ENCODE measurements at places on chromosomes 11 and 22.

- DNase-seq, result no peak
These were observed 16.6 kb upstream of the GNB1L start for GRCh38 chr22:19871023-19871844.

DNA sequence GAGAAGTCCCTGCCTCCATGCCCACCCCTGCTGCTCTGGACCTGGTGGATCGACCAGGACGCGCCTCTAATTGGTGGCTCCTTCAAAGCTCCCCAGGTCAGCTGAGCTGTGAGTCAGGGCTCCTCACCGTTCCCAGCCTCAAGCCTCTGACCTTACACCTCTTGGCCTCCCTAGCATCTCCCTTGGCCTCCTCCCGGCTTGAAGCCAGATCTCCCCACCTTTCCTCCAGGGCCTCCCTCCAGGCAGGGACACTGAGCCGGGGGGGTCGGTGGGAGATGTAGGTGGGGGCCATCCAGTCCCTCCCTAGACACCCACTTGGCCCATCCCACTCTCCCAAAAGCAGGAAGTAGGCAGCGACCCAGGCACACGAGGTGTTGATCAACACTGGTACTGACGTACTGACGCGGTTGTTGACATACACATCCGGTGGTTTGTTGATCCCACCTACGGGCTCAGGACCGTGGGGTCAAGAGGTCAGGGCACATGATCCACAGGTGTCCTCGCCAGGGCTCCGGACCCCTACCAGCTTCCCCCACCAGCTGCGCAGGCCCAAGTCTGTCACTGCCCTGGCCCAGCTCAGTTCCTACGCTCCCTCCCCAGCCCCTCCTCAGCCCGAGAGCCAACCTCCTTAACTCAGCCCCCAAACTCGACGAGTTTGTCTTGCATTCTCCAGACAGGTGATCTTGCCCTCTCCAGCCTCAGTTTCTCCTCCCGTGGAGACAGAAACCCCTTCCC is 802 bp downstream of the ATG2A start:
- no peak for DNase-seq

- DNase-seq, result no peak
These were observed 249.4 kb downstream of the MN1 start for GRCh38 chr22:27552176-27552575.

GRCh38 chr11:134278356-134278755 is 2.2 kb downstream of the GLB1L3 start:
- no peak for DNase-seq

GRCh38 chr22:25235547-25236290 is 16.3 kb downstream of the CRYBB2 start:
- DNase-seq, result peak; percentile 33

DNA sequence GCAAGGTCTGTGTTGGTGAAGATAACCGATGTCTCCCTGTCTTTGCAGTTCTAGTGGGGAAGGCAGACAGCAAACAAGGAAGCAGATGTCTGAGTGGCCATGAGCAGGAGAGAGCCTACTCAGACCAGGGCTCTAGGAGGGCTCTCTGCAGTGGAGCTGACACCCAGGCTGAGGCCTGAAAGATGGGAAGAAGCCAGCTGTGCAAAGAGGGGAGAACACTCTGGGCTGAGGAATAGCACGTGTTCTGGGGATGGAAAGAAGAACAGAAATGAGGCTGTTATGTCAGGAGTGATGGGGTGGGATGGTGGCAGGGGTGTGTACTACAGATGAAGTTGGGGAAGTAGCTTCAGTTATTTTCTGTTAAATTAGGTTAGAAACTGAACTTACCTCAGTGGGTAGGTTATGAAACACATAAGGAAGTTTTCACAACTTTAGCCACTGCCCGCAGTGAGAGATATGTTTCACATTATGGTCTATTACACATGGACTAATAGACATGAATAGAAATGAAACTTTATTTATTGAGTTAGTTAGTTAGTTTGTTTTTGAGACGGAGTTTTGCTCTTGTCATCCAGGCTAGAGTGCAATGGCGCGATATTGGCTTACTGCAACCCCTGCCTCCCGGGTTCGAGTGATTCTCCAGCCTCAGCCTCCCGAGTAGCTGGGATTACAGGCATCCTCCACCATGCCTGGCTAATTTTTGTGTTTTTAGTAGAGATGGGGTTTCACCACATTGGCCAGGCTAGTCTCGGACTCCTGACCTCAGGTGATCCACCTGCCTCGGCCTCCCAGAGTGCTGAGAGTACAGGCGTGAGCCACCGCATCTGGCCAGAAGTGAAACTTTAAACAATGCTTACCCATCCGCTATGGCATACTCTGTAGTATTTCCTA is 7.8 kb downstream of the DCPS start:
- DNase-seq, result no peak

DNA sequence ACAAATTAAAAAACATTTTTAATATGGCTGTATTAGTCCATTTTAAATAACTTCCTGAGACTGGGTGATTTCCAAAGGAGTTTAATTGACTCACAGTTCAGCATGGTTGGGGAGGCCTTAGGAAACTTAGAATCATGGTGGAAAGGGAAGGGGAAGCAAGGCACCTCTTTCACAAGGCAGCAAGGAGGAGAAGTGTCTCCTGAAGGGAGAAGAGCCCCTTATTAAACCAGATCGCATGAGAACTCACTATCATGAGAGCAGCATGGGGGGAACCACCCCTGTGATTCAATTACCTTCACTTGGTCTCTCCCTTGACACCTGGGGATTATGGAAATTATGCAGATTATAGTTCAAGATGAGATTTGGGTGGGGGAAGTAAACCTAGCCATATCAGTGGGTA is 488.6 kb downstream of the ETS1 start:
- no peak for DNase-seq

DNA sequence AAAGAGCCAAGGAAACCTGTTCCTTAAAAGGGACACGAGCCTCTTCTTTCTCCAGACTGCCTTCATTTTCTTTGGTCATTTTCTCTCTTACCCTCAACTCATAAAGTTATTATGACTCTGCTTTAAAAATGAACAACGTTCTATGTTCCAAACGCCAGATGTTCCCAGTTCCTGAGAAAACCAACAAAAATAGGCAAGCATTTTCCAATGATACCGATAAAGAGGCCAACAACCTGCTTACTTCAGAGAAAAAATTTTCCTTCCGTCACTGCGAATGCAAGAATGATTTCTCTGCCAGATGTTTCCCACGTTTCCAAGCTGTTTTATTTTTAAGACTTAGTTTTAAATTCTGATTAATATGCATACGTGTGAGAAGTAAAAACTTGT is 315 bp upstream of the TRPC6 start:
- DNase-seq, result no peak

DNA sequence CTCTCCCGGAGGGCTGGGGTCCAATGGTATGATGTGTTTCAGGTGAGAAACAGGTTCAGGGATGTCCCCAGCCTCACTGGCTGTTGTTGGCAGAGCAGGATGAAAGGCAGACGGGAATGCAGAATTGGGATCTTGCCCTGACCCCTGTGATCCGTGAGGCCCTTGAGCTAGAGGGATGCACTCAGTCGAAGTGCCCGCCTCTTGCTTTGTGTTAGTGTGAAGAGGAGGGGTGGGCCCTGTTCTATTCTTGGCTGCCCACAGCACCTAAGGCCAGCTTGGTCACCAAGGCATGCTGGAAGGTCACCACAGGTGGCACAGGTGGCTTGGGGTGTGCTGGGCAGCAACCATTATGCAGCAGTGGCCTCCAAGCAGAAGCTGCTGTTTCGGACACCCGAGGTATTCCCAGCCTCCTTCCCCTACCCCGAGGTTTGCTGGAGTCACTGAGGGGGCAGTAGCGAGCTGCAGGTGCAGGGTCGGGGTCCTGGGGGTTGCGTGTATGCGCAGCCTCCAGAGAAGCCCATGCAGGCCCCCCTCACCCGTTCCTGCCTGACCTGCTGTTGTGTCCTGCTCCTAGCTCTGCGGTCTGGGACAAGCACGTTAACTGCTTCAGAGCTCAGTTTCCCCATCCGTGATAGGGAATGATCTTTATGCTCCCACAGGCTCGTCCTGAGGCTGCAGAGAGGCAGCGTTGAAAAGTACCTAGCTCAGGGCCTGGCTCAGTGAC is 13.0 kb downstream of the LRP5 start:
- no peak for DNase-seq

GRCh38 chr11:41040474-41040873 is 419.0 kb downstream of the LRRC4C start:
- DNase-seq, result no peak

GRCh38 chr11:71181566-71181965 is 70.8 kb downstream of the SHANK2 start:
- DNase-seq, result no peak

- DNase-seq, result no peak
These were observed at the start of gene APOL3 for GRCh38 chr22:36160499-36160942. Gene APOL3, minus strand, starts transcription at chr22:36160755. Its CDS starts 11,700 bp downstream, at chr22:36149055.

DNA sequence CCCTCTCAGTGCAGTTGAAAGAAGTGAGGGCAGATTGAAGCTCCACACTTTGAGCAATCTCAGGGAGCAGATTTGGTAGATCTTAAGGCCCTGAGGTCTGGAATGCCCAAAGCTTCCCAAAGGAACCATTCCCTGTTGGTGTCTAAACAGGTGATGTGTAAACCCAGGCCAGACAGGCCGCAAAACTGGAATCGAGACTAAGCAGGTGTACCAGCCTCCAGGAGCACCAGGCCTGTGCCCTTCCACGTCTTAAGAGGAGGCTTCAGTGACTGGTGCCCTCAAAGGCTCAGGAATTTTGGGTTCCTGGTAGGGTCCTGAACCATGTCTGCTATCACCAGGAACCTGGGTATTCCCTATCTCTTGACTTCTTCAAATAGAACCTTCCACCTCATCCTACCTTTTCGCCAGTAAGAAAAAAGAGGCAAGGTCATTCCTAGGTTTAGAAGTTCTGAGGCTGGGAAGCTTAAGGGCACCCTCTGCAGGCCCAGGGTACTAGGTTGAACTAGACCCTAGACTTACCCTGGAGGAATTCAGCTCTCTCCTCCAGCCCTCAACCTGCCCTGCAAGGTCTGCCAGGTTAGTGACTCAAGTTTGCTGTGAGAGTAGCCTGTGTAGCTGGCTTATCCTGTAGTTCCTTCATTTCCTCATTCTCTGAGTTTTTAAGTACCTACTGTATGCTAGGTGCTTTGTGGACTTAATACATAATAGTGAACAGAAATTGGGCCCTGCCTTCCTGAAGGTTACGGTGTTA is 100.0 kb upstream of the NNMT start:
- DNase-seq, result no peak

DNA sequence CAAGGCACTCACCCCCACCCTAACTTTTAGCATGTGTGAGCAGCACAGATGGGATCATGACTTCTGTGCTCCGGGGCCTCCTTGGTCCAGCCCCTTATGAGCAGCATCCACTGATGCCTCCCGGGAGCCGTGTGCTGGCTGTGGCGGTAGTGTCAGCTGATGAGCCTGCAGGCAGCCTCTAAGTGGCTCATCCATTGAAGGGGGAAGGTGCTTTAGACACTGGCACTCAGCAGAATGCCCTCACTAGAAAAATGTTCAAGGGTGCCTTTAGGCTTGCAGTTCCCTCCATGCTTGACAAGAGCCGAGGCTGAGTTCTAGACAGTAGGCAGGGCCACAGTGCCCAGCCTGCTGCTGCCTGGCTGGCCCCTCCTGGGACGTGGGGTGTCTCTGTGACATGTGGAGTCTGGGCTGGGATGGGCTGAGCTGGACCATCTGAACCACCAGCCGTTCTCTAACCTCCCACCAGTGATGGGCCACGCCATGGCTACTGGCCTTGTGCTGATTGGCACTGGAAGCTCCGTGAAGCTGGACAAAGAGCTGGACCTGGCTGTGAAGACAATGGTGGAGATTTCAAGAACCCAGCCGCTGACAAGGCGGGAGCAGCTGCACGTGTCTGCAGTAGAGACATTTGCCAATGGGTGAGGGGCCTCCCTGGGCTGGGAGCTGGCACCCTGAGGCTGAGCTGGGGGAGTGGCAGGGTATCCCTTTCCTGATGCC is 5.8 kb downstream of the TTC38 start:
- DNase-seq, result no peak

DNA sequence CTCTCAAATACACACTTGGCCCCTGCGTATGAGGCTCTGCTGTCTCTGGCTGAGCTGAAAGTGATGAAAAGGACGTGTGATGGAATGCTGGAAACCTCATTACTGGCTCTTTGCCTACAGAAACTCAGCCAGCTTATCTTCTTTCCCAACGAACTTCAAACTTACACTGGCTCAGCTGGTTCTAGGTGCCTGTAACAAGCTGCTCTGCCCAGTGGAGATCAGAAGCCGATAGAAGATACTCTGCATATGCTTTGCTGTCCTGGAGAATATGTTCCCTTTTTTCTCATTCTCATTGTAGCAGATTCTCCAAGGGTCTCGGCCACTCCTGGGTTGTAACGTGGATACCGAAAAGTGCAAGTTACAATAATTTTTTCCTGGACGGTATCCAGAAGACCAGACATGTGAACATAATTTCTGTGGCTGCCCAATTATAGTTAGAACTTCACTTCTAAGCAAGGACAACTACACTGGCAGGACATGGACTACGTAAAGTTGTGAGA is 405.3 kb upstream of the CCDC90B start:
- DNase-seq, result no peak

Measured in activated T-cell treated with anti-CD3 and anti-CD28 coated beads for 1 hour (primary cell).